Stimulated activated CD4-positive, alpha-beta T cell treated with anti-CD3 and anti-CD28 coated beads, Interleukin-4, amount 100 ng/mL, for 1 hour (primary cell): ENCODE measurements at places on chromosomes 16 and 17.

DNA sequence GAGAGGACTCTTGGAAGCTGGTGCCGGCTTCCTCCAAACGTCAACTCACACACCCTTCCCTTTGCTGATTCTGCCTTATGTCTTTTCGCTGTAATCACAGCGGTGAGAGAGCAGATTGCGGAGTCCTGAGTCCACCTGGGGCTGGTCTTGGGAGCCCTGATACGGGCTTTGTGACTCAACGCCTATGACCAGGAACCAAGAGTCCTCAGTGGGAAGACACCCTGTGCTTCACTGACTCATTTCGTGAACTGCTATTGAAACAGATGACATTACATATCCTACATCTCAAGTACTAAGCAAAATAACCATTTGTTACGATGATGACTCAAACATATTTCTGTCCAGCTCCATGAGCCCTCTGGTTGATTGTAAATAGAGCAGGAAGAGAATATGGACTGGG is 90.7 kb upstream of the CREBBP start:
- DNase-seq = no peak

DNA sequence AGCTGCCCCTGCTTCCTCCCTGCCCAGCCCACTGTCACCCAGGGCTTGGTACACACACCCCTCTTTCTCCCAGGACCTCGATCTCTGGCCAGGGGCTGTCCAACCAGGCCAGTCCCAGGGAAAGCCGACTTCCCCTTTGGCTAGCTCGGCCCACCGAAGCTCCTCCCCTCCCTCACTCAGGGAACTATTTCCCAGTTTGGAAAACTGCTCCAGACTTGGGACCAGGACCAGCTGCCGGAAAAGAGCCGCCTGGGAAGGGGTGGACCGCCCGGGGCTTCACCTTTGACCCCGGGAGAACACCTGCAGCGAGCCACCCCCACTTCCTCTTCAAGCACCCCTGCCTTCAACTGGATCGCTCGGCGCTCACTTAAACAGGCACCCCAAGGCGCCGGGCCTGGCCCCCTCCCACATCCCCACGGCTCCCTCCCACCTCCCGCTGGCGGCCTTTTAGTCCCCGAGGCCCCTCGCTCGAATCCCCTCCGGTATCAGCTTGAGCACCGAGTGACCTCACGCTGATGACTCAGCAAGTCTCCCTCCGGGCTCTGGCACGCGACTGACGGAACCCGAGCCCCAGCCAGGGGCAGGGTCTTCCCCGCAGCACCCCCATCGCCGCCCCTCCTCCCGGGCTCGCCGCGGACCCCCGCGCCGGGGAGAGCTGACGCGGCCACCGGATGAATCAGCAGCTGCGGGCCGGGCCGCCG is 934 bp downstream of the MAFG start:
- DNase-seq = peak; percentile 76

DNA sequence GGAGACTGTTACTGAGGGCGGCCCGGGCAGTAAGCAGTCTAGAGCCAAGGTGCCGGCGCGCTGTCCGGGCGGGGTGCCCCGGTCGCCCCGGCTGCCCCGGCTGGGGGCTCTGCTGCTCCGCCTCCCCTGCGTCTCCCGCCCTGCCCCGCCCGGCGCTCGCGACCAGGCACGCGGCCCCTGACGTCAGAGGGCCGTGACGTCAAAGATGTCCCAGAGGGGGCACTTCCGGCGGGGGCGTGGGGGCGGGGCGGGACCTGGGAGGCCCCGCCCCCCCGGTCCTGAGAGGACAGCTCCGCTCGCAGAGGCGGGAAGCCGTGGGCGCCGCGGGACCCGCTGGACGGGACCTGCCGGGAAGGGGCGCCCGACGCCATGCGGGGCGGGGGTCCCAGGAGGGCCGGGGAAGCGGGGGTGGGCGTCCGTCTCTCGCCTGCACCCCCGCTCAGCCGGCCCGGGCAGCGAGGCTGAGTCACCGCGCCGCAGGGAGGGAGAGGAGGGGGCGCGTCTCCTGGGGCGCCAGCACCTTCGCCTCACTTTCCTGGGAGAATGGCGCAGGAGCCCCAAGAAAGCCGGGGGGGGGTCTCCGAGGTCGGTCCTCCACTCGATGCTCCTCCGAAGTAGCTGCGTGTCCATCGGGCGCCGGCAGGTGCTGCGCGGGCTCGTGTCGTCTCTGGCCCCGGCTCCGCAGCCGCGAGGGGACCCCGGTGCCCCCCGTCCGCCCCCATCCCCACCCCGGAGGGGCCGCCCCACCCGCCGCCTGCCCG is 4.4 kb upstream of the HIC1 start:
- peak; percentile 76 for DNase-seq

- no peak for DNase-seq
Measured at GRCh38 chr17:64226132-64226531, 36.9 kb downstream of the TEX2 start.

DNA sequence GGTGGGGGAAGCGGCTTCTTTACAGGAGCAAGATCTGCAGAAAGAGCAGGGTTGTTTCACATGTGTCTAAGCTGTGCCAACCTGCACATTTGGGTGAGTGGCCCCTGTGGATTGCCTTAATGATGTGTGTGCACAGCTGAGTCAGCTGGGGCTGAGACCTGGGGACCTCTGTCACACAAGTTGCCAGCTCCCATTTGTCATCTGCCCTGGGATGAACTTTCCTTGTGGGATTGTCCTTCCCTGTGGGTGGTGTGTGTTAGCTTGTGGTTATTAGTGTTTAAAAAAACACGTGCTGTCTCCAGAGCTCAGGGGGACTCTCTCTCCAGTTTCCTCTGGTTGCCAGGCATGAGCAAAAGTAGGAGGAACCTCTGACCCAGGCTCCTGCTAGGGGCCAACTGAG is 400.5 kb upstream of the CCL2 start:
- DNase-seq = no peak
